ENCODE measurements at places on chromosomes 1 and 21.
A peak's percentile ranks its signal among the peaks of the same experiment; 100 is the strongest.

DNA sequence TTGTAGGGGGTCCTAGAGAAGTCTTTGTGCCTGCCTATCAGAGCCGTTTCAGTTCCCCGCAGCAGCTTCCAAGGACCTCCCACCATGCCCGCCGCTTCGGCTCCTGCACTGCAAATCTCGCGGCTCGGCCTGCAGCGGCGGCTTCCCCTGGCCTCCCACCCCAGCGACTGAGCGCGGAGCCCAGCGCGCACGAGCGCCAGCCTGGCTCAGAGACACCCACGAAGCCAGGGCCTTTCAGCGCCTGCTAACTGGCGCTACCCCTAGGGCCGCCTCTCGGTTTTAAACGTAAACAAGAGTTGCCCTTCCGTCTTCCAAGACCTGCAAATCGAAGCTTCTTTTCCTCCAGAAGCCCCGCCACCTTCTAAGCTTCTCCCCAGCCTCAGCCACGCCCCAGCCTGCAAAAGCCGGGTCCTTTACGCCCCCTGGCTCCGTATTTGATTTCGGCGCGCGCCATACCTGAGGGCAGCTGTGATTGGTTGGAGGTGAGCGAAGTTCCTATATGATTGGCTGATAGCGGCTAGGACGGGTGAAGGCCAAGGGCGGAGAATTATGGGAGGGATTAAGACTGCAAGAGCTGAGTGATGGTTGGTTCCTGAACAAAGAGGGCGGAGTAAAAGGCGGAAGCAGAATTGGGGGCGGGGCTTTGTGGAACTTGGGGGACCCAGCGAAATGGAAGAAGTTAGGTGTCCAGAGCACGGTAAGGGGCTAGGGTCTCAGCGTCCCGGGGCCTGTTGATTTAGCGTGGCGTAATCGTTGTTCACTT, at the start of gene TTF2:
Gene TTF2 (plus strand): TSS at position 649 of the 763 bp plus-strand sequence. CDS start 21 bp downstream, at position 670.
- DNase-seq: peak; percentile 100

- no peak for DNase-seq
Measured at GRCh38 chr1:58941471-58942289, 157.8 kb upstream of the JUN start.

GRCh38 chr1:209109001-209109785, 474.3 kb upstream of the CAMK1G start:
- DNase-seq: no peak

- DNase-seq: no peak
Measured at GRCh38 chr1:116722016-116722838, 32.0 kb upstream of the CD2 start.

DNA sequence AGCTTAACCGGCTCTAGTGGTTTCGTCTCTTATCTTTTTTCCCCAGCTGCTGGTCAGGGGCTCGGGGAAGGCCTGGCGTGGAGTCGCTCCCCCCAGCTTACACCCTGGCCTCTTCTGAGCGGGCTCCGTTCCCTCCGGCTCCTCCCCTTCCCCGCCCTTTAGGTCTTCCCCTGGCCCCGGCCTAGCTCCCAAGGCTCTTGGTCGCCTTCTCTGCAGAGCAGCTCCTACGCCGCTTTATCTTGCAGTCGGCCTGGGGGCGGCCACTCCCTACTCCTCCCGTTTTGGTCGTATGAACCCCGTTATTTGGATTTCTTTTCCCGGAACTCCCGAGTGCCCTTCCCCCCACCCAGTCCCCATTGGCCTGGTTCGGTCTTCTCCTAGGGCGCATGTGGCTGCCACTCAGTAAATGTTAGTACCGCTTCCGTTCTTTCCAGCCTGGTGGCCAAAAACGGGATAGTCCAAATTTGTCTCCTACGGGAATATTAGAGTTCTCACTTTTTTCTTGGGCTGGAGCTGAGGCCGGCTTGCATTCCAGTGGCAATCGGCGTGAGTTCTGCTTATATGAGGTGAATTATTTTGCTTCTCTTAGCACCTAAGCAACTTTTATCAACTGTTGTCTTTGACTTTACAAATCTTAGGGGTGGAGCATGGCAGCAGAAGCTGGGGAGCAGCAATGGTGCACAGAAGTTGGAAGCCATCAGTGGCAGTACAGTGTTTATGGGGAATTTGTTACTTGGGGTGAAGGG, 467 bp downstream of the THRAP3 start:
- DNase-seq: peak; percentile 92

GRCh38 chr1:24107462-24108138, 4.3 kb downstream of the MYOM3 start:
- DNase-seq: no peak

Measured in hematopoietic multipotent progenitor cell treated with erythropoietin and hydrocortisone succinate and interleukin-3 and kit ligand, for 8 days (in vitro differentiated cells).